ENCODE measurements at places on chromosomes 5 and 9.

GRCh38 chr5:73625944-73626811, at the start of gene ARHGEF28:
Gene ARHGEF28, plus strand, starts transcription at chr5:73626196. Its CDS starts 58,656 bp downstream, at chr5:73684852.
- DNase-seq = peak; percentile 87

DNA sequence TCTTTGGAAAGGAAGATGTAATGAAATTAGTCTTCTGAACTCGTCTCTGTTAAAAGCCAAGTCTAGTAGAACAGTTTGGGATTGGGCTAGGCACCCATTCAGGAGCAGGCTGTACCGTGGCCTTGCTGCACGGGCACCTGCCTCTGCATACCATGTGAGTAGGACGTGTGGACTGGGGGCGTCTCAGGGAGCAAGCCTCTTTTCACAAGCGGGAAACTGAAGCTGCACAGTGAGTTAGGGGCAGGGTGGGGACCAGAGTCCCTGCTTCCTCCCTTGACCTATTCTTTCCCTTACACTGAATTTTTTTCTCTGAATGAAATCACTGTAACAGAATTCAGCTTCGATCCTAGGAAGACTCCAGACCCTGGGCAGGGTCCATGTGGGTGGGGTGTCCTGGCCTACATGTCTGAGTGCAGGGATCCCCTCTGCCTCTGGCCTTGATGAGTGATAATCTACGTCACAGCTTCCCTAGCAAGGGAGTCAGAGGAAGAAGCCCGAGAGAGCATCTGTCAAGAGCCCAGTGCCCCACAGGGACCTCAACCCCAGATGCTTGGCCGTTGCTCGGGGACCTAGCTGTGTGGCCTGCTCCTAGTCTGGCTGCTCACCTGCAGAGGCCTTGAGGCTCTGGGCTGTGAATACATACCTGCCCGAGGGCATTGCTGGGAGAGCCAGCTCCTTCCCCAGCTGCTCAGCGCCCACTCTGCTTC, 15.1 kb downstream of the PHF2 start:
- DNase-seq = no peak

DNA sequence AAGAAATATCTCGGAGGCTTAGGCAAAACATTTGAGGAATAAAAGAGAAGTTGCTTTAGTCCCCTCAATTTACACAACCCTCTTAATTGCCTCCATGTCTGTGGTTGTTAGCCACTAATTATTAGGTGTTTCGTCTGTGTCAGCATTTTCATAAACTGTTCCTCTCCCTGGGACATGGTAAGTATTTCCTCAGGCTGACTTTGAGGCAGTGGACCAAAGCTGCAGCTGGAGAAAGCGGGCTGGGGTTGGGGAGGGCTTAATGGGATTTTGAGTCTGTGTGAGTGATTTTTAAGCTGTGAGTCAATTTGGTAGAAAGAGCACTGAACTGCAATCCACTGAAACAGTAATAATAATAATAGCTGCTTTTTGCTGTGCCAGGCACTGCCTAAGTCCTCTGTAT, 13.0 kb upstream of the TTC1 start:
- DNase-seq = no peak

- no peak for DNase-seq
These were observed 72.5 kb downstream of the ACER2 start for GRCh38 chr9:19481121-19481870.

- peak; percentile 94 for DNase-seq
These were observed 185.5 kb downstream of the RGS3 start for GRCh38 chr9:113649054-113649453.

- no peak for DNase-seq
These were observed 315.2 kb upstream of the PAPPA start for GRCh38 chr9:115838417-115838816.

- no peak for DNase-seq
These were observed 35.1 kb downstream of the NNT start for GRCh38 chr5:43638107-43638506.

GRCh38 chr9:119078015-119078414, 291.2 kb downstream of the BRINP1 start:
- DNase-seq = no peak

DNA sequence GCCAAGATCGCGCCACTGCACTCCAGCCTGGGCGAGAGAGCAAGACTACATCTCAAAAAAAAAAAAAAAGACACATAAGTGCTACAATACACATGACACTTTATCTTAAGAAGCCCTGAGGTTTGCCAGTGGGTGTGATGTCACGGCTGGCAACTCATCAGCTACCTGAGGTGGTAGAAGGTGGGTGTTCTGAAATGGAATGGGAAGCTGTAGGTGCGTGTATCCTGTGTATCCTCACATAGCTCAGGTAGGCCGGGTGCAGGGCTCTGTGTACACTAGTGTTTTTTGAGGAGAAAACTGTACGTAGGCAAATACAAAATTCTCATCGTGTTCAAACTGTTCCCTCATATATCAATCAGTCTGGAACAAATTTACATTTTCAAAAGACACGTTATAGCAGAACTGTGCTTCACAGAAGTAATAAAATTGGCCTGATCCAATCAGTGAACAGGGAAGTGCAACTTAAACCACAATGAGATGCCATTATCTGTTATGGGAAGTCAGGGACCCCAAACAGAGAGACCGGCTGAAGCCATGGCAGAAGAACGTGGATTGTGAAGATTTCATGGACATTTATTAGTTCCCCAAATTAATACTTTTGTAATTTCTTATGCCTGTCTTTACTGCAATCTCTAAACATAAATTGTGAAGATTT, 10.4 kb downstream of the BICD2 start:
- no peak for DNase-seq

DNA sequence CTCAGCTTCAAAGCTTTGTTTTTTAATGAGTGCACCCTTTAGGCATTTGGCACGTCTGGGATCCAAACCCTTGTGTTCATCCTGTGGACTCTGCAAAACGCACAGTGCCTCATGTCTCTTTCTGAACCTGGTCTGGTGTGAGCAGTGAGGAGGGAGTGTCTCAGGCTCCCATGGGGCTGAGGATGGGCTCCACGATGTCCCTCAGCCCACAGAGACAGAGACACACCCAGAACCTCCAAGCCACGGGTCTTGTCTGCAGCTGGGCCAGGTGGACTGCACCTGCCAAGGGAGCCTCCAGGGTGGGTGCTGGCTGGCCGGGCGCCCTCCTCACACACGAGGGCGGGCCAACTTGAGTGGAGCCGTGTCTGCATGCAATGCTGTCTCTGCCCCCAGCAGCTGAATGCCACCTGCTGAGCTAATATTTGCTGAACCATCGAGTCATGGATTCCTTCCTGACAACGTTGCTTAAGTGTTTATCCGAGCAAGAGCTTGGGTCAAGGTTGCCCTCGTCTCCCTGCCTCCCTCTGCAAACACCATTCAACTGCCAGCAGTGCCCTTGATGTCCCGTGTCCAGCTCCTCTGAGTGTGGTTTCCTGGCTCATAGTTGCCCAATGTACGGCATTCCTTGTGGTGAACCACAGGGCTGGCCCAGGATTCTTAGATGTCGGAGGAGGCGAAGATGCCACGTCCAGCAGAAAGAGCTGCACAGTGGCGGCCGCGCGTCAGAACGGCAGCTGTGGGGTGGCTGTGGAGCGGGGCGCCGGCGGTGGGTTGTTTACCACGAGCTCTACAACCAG, 31.4 kb upstream of the LPCAT1 start:
- DNase-seq = no peak

GRCh38 chr9:70260606-70261005, 1.8 kb downstream of the SMC5 start:
- no peak for DNase-seq

DNA sequence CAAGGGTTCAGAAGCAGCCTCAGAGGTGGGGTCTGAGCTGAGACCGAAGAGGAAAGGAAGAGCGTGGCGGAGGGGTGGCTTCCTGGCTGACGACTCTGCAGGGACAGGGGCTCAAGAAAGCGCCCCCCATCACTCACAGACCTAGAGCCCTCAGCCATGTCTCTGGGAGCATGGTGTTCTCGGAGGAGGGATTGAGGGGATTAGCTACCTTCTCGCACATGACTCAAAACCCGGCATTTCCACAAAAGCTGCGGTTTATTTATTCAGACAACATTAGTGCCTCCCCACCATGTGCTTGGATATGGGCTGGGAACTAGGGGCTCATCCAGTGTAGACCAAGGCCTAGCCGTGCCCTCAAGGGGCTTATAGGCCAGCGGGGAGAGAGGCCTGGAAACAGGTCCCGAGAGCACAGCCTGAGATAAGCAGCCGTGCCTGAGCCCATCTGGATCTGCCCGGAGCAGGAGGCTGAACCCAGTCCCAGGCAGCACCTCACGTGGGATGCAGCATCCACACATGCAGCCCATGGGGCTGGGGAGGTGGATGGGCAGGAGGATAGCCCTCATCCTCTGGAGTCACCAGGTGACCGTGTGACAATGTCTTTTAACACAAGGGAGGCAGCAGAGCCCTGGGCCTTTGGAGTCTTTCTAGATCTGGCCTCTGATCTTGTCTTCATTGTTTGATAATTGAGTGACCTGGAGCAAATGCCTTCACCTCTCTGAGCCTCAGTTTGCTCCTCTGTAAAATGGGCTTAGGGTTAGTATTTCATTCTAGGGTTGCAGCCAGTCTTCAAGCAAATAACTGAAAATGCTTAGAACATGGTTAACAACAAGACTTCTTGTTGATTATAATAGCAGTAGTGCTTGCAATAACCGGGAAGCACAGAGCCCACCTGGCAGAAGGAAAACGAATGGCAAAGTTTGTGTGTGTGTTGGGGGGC, 878 bp upstream of the HMCN2 start:
- DNase-seq = no peak

Measured in BE2C (cell line).